ENCODE measurements at places on chromosomes 3 and 15.

DNA sequence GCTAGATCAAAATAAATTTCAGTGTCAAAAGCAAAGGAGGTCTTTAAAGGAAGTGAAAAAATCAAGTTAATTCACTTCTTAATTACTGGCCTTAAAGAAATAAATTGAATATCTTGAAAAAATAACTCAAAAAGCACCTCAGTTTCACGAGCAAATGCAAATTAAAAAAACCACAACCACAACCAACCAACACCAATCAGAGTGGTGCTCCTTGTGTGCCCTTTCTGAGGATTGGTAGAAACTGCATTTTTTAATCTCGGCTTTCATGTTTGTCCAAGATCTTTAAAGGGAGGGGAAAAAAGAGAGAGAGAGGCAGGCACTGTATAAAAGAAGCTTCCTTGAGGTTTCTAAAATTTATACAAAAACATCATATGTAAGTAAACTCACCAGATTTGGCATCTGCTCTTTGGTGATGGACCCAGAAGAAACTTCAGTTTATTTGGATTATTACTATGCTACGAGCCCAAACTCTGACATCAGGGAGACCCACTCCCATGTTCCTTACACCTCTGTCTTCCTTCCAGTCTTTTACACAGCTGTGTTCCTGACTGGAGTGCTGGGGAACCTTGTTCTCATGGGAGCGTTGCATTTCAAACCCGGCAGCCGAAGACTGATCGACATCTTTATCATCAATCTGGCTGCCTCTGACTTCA, at the start of gene GPR15:
GPR15 (plus strand) TSS at position 357 of the 653 bp plus-strand sequence; CDS start at position 413, 56 bp downstream.
- DNase-seq: no peak

GRCh38 chr15:85443046-85443445, 62.6 kb downstream of the AKAP13 start:
- no peak for DNase-seq

DNA sequence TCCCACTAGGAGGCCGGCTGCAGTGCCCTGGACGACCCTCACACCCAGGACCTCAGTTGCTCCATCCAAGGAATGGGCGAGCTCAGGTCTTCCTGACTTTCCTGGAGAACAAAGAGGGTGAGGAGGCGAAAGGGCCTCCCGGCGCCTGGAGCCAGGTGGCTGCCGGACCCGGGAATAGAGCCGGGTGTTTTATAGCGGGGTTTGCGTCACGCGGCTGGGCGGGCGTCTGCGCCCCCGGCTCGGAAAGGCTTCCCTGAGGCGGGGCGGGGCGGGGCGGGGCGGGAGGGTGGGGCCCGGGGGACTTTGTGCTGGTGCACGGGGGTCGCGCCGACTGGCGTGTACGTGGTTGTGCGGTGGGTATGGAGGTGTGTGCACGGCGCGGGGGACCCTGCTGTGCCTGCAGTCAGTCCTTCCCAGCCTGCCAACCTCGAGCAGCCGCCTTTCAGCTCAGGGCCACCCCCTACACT, 4.6 kb upstream of the PRKCD start:
- DNase-seq: no peak

GRCh38 chr15:78192826-78193594, 41.4 kb downstream of the ACSBG1 start:
- no peak for DNase-seq

DNA sequence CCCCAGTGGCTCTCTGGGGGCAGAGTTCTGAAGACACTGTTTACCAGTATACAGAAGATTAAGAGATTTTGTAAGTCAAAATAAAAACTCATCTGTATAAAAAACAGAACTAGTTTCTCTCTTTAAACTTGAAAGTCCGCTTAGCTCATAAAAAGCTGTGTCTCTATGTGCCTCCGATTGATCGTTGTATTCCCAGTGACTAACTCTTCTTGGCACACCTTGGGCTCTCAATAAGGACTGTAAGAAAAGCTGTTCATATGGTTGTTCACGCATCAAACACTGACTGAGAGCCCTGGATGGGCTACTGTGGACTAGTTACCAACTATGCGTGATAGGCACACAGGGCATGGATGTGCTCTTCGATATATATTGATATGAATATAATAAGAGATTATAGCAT, 107.9 kb downstream of the P3H2 start:
- DNase-seq: no peak

- no peak for DNase-seq
Observed at GRCh38 chr3:132682201-132682600, 22.1 kb downstream of the UBA5 start.

Measured in effector memory CD8-positive, alpha-beta T cell (primary cell).